ENCODE measurements at places on chromosomes 2 and 18. TPM values are rescaled to one million over a fixed set of nuclear protein-coding genes. Genes with fewer than 3 reads are reported as not detected.
A peak's percentile ranks its signal among the peaks of the same experiment; 100 is the strongest.

CHRNG gene
- 0.83 TPM for total RNA-seq

PTPRM gene
- 28.1 TPM for total RNA-seq

DLGAP1 gene
- 0.06 TPM for total RNA-seq

DNA sequence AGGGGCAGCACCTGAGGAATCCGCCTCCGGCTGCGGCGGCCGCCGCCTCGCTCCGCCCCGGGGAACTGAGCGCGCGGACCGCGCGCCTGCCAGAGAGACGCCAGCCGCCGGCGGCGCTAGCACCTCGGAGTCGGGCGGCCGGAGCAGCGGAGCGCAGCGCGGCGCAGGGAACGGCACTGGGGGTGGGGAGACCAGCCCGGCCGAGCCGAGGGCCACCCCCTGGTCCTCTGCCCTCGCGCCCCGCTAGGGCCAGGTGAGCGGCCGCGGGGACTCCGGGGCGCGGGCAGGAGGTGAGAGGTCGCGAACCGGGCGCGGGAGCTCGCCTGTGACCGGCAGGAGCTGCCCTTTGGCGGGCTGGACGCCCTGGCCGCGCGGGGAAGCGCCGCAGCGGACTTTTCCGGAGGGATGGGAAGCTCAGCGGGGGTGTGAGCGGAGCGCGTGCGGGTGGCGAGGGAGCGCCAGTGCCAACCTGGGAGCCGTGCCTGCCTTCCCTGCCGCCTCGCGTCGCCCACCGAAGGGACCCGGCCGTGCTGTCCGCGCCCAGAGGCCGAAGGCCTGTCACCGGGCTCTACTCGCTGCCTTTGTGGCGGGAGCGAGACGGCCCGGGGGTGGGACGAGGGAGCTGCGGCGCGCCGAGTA is at the start of gene GREB1L:
TSS of gene GREB1L (plus strand) at position 92 of the 639 bp plus-strand sequence. CDS start 141,287 bp downstream, outside the sequence.
- DNase-seq, result peak; percentile 71

GRCh38 chr18:10116574-10116973 is 202.8 kb downstream of the VAPA start:
- no peak for DNase-seq

DNA sequence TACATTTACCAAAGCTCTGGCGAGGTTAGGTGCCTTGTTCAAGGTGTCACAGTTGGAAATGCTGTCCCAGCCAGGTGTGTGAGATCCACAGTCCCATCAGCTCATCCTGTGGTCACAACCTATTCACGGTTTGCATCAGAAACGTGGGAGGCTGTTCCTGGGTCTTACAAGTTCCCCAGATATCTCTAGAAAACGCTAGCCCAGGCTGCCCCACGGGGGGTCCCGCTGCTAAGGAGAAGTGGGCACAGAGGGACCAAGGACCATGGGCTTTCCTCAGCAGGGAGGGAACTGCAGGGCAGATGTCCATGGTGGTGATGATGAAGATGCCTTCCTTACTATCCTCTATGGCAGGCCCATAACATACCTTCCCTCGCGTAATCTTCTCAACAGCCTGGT is 649 bp downstream of the FECH start:
- DNase-seq, result no peak

- no peak for DNase-seq
Observed at GRCh38 chr2:153232464-153232863, 246.1 kb downstream of the RPRM start.

GRCh38 chr2:63699549-63699839 is 110.7 kb downstream of the MDH1 start:
- DNase-seq, result peak; percentile 39

GRCh38 chr18:46574743-46575115 is 82.3 kb downstream of the LOXHD1 start:
- no peak for DNase-seq

DNA sequence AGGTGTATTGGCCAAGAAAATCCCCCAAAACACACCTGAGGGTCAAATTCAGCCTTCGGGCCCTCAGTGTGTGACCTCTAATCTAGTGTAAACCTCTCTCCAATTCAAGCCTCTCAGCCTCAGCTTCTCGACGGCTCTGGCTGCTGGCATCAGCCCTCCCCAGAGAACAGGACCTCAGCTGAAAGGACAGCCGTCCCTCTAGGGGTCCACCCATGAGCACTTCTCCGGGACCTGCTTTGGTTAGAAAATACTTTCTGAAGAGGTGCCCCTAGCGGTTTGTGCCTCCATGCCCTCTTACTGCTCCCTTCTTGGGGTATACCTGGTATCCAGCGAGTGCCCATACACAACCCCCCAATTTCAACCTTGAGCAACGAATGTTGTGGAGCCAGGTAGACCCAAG is 48.8 kb downstream of the INHBB start:
- no peak for DNase-seq

GGCX gene
- 115 TPM for total RNA-seq

SLC30A3 gene
- not detected for total RNA-seq

DNA sequence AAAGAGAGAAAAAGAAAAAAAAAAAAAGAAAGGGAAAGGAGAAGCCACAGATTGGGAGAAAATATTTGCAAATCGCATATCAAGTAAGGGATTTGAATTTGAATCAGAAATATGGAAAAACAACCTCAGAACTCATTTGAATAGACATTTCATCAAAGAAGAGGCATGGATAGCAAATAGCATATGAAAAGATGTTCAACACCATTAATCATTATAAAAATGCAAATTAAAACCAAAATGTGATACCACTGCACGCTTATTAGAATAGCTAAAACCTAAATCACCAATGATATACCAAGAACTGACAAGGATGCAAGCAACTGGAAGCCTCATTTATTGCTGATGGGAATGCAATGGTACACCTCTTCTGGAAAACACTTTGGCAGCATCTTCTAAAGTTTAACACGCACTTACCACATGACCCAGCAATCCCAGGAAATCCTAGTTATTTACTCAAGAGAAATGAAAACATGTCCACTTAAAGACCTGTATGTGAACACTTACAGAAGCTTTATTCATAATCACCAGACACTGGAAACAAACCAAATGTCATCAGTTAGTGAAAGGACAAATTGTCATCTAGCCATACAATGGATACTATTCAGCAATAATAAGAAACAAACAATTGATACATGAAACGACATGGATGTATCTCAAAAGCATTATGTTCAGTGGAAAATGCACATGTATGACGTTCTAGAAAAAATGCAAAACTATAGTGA is 10.3 kb downstream of the DNER start:
- DNase-seq, result no peak

GTF2A1L gene
- total RNA-seq, result 0.19 TPM

DNA sequence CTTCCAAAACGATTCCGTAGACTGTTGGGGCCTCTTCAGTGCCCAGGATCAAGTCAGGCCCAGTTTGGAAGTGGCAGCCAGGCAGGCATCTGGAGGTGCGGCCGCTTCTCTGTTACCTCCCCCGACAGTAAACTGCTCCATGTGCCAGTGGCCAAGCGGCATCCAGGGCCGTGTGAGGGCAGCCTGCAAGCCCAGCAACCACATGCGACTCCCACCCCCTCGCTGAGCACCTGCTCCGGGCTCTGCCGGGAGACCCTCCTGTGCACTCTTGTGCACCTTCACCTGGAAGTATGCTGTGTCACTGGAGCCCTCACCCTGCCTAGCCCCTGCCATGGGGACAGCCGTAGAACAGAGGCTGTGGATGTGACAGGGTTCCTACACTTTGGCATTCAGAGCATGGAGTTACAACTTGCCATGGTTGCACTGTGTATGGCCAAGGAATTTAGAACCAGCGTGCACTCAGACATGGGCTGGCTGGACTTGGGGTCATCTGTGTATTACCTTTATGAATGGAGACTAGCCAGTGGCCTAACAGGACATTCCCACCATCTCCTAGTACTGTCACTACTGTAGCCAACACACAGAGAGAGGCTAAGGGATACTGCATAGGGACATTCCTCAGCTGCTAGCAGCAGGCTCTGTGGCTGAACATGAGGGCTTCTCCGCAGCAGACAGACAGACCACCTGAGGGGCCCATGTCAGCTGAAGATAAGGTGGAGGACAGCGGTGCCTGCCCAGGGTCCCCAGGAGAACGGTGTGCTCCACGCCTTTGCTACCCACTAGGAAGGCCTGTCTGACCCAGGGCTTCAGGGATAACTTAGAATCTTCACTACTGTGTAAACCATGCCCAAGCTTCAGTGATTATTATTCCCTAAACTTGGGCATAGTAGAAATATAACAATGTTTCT is 25.0 kb upstream of the FAHD2A start:
- DNase-seq, result no peak

GRCh38 chr18:12879840-12880540 is 4.0 kb downstream of the PTPN2 start:
- DNase-seq, result no peak
